ENCODE measurements at places on chromosomes 7 and 10.

DNA sequence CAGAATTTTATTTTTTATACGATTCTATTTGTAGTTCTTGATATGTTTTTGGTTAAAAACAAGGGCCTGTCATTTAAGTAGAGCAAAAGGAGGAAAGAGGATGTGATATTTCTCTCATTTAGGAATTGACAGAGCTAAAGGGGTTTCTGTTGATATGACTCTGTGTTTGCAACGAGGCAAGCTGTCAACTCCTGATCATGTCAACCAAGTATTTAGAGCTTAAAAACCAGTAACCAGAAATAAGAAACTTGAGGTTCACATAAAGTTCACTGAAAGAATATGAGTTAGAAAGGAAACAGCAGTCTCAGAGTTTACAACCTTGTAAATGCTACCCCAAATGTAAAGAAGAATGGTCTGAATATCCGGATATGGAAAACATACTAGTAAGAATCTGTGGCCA is 434.2 kb downstream of the PARD3 start:
- no peak for DNase-seq

- DNase-seq: no peak
Measured at GRCh38 chr10:131786756-131787605, 113.8 kb upstream of the PPP2R2D start.

- no peak for DNase-seq
Measured at GRCh38 chr10:481628-482027, 207.8 kb downstream of the DIP2C start.

GRCh38 chr10:123897146-123897545 is 5.5 kb upstream of the CPXM2 start:
- DNase-seq: no peak

DNA sequence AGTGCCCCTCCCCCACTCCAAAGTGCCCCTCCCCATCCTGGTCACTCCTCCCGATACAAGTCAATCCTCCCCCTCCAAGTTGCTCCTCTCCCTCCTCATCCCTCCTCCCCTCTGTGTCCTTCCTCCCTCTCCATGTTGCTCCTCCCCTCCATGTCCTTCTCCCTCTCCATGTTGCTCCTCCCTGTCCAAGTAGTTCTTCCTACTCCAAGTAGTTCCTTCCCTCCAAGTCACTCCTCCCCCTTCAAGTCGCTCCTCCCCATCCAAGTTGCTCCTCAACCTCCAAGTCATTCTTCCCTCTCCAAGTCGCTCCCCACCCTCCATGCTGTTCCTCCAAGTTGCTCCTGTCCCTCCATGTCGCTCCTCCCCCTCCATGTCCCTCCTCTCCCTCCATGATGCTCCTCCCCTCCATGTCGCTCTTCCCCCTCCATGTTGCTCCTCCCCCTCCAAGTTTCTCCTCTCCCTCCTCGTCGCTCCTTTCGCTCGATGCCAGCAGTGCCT is 8.6 kb upstream of the WBP1L start:
- no peak for DNase-seq

GRCh38 chr10:114635101-114635500 is 23.0 kb downstream of the ABLIM1 start:
- no peak for DNase-seq

Data from CD4-positive, alpha-beta T cell treated with Interleukin-6 at 100 ng/mL for 8 hours (primary cell).